Cortex of kidney (tissue), 1 donor: ENCODE measurements at places on chromosomes 3 and 15.

DNA sequence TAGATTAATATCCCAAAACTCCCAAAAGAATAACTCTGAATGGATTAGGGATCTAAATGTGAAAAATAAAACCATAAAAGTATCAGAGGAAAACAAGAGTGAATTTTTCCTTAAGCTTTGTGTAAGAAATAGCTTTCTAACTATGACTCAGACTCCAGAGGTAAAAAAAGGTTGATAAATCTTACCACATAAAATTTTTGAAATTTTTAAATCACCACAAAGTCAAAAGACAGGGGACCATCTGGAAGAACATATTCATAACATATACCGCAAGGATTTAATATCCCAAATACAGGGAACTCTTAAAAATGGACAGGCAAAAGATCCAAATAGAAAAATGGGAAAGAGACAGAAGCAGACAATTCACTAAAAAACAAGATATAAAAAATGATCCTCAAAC lies 145.0 kb downstream of the ARNT2 start:
- no peak for DNase-seq

DNA sequence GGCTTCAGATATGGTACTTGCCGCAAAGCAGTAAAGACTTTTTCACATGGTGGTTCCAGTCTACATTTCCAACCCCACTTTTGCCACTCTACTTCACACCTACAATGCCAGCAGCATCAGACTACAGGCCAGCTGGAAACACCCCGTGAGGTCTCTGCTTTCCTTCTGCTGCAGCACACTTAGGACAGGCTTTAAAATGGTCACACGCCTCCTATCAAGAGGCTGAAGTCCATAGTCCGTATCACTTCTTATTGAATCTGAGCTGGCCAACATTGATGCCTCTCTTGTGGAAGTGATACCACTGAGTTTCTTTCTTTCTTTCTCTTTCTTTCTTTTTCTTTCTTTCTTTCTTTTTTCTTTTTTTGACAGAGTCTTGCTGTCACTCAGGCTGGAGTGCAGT lies 59.8 kb downstream of the ZNF860 start:
- DNase-seq, result no peak

- no peak for DNase-seq
Observed at GRCh38 chr3:29382845-29383244, 102.0 kb downstream of the RBMS3 start.

DNA sequence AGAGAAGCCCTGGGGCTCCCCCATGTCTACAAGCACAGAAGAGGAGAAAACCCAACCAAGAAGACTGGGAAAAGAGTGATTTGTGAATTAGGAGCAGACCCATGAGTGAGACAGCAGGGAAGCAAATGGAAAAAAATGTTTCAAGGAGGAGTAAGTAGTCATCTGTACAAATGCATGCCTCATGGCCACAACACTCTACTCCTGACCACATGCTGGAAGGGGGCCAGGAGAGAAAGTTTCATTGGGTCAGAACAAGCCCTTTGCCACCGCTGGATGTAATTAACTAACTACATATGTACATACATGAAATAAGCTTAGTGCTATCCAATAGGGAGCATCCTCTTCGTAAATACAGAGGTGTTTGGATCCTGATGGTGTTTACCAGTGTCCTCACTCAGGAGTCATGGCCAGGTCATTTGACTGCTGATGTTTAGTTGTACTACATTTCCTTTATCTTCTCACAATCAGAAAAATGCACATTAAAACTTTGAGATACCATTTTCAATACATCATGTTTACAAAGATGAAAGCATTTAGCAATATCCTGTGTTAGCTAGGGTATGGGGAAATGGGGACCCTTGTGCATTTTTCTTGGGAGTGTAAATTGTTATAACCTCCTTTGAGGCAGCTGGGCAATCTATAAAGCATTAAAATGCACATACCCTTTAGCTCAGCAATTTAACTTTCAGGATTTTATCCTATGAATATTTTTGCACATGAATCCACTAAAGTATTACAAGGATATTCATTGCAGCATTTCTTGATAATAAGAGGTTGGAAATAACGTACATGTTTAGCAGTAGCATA lies 27.1 kb downstream of the CLRN1 start:
- no peak for DNase-seq

DNA sequence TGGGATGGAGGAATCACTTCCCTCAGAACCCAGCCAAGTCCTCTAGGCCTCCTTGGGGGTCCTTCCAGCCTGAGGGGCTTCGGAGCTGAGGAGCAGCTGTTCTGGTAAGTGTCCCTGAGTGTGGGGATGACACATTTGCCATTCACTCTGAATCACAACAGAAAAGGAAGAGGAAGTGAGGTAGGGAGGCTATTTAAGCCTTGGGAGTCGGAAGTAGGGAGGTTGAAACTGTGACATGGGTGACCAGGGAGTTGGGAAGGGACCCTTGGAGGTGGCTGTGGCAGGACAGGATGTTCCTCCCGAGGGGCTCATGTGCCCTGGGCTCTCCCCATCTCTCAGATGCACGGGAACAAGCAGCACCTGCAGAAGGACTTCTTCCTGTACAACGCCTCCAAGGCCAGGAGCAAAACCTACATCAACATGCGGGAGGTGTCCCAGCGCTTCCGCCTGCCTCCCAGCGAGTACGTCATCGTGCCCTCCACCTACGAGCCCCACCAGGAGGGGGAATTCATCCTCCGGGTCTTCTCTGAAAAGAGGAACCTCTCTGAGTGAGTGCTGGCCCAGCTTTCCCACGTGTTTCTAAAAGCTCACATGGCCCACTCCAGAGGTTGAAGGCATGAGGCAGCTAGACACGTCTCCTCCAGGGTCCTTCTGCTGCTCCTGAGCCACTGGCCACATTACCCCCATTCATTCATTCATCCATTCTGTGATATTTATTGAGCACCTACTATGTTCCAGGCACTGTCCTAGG lies 43.3 kb downstream of the CAPN3 start:
- DNase-seq, result no peak

DNA sequence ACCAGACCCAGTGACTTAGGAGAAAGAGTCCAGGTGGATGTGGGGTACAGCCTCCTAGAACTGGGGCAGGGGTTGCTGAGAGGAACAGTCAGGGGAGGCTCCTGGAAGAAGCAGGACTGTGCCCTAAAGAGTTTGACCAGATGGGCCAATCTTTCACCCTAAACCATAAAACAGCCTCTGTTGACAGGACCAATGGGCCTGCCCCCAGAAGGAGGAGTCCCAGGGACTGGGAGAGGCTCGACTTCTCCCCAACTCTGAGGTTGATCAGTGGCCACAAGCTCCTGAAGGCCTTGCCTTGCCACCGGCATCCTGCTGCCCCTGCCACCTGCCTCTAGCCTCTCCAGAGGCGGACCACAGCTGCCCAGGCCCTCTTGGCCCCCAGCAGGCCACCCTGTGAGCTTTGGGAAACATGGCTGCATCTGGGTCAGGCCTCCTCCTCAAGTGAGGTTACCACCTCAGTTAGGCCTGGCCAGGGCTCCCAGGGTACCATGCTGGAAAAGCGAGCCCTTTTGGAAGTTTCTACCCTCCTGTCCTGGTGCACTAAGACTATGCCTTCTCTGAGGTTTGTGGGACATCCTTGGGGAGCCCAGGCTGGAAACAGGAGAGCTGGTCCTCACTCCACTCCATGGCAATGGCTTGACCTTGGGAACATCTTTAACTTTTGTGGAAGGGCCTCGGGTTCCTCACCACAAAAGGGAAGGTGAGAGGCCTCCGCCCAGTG lies 2.8 kb downstream of the VIPR1 start:
- DNase-seq, result no peak

DNA sequence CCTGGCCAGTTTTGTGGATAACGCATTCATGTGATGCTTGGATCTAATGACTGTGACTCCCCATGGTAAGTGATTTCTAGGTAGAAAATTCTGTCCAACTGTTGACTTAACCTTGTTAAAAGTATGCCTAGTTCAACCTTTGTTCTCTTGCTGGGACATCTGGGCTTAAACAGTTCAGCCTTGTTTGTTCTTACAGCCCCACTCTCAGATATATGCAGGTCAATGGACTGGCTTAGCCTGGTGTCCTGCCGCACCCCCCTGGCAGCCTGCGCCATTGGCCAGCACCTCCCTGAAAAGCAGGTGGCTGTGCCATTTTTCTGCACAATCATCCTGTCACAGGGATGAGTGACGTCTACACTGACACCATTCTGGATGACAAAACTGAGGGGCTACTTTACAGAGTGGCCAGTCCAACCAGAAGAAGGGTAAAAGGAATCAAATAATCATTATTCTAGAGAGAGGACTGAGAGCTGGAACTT lies 244.7 kb upstream of the ONECUT1 start:
- no peak for DNase-seq

GRCh38 chr3:140068494-140069017 lies 133.6 kb downstream of the CLSTN2 start:
- DNase-seq, result no peak

GRCh38 chr15:80367094-80367493 lies 37.1 kb upstream of the ARNT2 start:
- DNase-seq, result no peak

- DNase-seq, result no peak
Observed at GRCh38 chr3:111531446-111531845, 10.6 kb upstream of the CD96 start.

DNA sequence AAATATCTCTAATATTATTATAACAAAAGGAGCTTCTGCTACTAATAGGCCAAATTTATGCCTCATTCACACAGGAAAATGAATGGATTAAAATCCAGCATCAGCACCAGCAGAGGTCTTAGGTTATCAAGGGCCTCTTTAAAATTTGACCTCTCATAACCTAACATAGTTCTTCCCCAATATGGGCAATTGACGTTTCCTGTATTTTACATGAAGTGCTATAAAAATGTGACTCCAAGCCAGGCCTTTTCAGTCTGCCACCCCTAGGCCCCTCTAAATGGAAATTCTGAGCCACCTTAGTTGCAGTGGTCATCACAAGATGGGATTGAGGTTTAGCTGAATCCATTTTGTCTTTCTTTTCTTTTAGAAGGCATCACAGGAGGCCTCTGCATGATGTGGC lies 70.1 kb downstream of the CASR start:
- DNase-seq, result no peak

- DNase-seq, result no peak
Observed at GRCh38 chr15:21268436-21268940, 171.8 kb downstream of the POTEB3 start.

DNA sequence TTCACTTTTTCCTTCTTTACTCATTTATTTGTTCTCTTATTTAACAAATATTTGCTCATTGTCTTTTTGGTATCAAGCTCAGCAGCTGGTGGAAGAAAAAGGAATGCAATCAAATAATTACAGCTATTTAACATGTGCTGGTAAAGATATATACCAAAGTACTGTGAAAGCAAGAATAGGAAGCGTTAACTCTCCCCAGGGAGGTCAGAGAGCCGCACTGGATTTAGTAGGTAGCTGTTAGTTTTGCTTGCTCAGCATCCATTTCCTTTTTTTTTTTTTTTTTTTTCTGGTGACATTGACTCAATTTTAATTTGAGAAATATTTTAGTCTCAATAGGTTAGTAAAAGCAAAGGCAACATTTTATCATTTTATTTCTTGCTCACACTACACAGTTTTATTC lies 308.5 kb upstream of the MDFIC2 start:
- no peak for DNase-seq

- DNase-seq, result no peak
Observed at GRCh38 chr3:64242435-64242834, 17.2 kb upstream of the PRICKLE2 start.

DNA sequence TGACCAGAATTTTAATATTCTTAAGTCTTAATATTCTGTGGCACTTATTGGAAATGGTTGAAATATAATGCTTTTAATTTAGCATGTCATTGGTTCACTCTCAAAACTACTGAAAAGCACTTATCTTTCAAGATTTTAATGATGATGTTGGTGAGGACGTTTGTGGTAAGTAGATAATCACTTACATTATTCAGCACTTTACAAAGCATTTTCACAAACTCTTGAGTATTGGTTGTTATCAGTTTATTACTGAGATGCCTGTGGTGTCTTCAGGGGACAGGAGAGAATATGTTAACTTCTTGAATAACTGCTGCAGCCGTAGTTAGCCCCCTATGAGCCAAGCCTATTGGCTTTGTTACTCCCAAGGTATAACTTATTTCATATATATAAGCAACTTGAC lies 15.2 kb downstream of the TGFBR2 start:
- DNase-seq, result no peak

DNA sequence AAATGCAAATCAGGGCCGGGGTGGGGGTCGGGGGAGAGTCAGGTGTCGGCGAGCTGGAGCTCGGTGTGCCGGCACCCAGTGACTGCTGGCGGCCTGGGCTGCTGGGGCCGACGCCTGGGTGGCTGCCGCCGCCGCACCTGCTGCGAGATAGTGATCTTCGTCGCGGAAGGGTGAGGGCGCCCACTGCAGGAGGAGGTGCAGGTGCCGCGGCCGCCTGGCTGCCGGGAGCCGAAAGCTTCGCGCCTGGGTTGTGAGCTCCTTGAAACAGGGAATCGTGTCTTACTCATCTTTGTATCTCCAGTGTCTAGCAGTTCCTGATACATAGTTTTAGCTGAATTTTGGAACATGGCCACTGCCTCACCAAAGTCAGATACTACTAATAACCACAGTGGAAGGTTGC lies 64.0 kb upstream of the CPOX start:
- no peak for DNase-seq

DNA sequence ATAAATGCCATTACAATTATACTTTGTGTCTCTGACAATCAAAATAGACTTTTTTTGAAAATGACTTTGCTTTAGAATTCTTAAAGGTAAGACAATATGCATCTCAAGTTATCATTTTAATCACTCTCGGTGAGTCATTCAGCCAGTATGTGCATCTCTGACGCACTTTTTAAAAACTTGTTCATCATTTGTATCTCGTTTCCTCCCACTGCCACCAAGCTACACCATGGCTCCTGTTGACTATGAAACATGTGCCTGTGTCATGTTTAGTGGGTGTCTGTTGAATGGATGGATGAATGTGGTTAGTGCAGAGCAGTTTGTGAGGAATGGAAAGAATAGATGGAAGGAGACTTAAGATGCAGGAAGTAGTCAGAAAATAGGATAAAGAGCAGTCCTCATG lies 68.6 kb downstream of the ARPP21 start:
- no peak for DNase-seq

- no peak for DNase-seq
Observed at GRCh38 chr15:96586901-96587300, 256.4 kb downstream of the NR2F2 start.
